Activated naive CD4-positive, alpha-beta T cell treated with anti-CD3 and anti-CD28 coated beads, Interleukin-2, amount 50 U/mL, for 72 hours (primary cell): ENCODE measurements at places on chromosomes 2 and 18. TPM values are rescaled to one million over a fixed set of nuclear protein-coding genes. Genes with fewer than 3 reads are reported as not detected.

- DNase-seq = no peak
These were observed 378.6 kb upstream of the SLC14A2 start for GRCh38 chr18:45236676-45237075.

DNA sequence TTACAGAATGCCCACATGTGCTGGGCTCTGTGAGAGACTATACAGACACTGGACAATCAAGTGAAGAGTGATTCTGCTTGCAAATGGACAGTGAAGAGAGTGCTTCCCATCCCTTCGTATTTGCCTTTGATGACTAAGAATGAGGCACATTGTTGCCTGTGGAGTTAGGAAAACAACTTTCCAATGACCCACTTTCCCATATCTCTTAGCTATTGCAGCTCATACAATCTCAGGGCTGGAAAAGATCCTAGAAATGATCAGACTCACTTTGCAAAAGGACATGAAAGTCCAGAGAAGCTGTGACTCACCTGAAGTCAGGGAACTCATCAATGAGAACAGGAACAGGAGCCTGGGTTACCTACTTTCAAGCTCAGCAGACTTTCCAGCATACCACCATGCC lies 440.5 kb upstream of the TCF4 start:
- no peak for DNase-seq

SOX11 gene
- total RNA-seq = not detected

DNA sequence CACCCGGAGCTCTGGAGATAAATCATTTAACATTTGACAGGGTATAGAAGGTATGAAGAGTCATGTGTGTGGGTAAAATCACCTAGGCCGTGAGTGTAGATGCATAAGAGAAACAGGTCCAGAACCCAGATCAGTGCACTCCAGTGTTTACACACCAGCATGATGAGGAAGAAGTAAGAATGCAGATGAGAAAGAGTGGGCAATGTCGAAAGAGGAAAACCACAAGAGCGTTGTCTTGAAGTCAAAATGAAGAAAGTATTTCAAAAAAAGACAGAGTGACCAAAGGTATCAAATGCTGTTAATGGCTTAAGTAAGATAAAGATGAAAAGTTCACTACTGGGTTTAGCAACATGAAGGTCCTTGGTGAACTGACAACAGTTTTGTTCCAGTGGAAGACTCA lies 32.0 kb upstream of the PLB1 start:
- DNase-seq = no peak
